ENCODE measurements at places on chromosomes 11 and 22.

DNA sequence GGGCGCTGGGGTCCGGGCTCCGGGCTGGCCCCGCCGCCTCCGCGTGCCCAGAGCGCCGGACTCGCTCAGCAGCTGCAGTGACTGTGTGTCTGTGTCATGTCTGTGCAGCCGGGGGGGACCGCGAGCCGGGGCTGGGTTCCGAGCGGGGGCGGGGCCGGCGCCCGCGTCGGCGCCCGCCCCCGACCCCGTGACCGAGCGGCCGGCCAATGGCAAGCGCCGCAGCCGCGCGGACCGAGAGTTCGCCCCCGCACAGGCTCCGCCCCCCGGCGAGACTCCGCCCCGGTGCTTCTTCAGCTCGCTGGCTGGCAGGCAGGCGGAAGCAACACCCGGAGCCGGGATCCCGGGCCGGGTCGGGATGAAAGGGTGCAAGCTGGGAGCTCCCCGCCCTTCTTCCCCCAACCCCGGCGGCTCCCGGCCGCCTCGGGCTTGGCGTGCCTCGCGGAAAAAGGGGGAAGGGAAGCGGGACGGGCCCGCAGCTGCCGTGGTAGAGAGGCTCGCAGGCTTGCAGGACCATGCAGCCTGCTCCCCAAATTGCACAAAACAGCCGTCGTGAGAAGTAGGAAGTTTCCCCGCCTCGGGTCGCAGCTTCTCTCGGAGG lies 750 bp upstream of the LARGE1 start:
- DNase-seq: peak; percentile 89

DNA sequence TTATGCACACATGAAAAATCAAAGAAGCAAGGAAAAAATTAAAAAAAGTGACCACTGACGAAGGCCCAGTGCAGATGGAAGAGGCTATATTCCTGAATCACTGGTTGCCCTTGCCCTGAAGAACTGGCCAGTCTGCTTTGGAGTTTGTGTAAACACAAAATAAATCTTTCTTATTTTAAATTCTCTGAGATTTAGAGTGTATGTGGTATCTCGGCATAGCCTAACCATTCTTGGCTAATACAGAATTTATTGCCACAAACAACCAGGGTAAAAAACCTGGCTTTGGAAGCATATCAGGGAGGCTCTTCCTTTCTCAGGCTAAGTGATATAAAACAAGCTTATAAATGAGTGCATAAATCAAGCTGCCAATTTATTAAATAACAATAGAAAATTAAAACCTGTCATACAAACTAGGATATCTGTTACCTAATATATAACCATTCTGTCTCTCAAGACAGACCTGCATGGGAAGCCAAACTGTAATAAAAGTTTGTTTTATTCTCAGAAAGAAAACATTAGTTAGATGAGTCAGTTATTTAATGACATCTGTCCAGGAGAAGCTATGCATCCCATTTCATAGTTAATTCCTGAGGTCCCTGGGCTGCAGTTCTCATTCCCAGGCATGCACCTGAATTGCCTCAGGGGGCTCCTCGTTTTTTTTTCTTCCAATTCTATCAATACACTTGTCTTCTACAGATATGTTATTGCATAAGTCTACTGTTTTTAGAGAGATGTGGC lies 6.1 kb upstream of the TMEM135 start:
- no peak for DNase-seq

DNA sequence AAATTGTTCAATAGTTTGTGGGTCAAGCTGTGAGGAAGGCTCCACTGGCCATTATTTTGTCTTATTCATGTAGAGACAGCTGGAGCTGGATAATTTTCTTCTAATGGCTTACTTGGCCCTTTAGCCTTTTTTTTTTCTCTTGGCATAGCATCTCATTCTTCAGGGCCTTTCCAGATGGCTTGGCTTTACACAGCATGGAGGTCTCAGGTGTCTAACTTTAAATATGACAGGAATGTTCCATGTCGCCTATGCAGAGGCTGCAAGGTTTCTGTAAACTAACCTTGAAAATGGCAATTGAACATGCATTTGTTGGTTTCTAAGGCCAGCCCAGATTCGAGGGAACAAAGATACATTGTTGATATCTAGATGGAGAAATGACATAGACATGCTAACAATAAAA lies 247.9 kb upstream of the CNTN5 start:
- no peak for DNase-seq

- peak; percentile 8 for DNase-seq
Measured at GRCh38 chr11:116454020-116454645, 318.7 kb downstream of the BUD13 start.

GRCh38 chr22:43643387-43643786 lies 168.7 kb downstream of the EFCAB6 start:
- no peak for DNase-seq

DNA sequence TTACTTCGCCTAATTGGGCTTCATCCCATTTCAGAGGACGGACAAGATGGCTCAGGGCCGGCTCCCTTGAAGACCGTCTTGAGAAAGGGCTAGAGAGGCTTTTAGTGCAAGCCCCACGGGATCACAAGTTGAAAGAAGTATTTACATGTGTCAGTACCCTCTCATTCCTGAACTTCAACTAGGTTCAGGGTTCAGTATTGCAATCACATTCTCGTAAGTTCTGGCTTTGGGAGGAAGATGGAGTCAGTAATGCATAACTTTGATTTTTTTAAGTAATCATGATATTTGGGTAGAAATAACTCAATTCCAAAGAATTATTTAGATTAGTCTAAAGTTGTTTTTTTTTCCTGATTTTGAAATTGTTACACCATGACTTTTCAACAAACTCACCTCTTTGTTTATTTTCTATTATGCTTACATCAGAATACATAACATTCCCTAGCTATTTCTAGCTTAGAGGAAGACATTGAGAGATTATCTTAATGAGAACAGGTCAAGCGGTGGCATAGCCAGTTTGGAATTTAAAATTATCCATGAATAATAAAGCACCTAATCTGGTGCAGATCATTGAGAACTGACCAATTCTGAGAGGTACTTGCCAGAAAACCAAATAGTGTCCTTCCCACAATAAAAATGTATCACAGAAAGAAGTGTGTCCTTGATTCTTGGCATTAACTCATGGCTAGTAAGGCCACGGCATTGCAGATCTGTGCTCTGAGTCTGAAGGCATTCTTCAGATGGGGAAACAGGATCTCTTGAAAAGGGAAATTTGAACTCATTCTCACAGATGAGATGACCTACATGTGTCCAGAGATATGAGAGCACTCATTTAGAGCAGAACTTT lies 92.1 kb upstream of the BLID start:
- DNase-seq: no peak

DNA sequence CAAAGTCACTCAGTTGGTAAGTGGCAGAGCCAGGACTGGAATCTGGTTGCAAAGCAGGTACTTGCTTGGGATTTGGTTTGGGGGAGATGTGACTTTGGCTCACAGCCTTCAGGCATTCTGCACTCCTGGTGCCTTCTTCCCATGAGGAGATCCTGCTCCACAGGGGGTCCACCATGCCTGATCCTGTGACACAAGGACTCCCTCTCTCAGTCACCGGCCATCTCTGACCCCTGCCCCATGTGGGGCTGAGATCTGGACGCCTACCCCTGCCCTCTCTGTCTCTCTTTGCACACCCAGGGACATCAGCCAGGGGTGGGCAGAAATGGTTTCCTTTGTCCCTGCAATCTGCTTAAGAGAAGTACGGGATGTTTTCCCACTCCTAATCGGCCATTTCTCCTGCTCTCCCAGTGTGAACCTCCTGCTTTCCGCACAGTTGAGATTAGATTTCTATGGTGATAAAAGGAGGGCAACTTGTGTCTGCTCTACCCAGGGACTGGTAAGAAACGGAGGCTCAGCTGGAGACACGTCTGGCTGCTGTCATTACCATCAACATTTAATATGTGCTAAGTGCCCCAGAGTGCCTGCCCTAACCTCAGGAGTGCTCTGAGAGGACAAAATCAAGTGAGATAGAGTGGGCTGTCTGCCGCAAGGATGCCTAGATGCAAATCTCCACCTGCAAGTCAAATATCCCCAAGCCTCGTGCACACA lies 11.1 kb upstream of the FXYD6 start:
- no peak for DNase-seq

- DNase-seq: peak; percentile 4
Measured at GRCh38 chr22:25202290-25202921, 2.7 kb downstream of the CRYBB3 start.

- no peak for DNase-seq
Measured at GRCh38 chr11:67267188-67268080, 1.2 kb downstream of the GRK2 start.

DNA sequence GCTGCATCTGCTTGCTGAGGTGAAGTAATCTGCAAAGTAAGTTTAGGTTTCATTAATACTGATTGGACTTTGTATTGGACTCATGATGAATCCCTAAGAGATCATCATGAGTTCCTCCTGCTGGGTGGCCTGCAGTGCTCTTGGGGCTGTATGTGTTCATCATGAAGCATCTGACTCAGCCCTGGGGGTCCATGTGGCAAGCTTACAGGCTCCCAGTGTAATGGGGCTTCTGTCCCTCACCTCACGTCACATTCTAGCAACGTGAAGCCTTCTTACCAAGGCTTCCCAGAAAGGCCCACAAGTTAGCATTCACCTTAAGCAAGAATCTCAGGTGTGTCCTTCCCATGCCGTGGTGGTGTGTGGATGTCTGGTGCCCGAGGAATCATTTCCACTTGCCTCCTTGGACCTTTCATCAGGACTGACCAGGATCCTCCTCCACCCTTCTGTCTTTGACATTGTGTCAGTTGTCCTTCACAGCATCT lies 23.7 kb downstream of the CRKL start:
- no peak for DNase-seq

DNA sequence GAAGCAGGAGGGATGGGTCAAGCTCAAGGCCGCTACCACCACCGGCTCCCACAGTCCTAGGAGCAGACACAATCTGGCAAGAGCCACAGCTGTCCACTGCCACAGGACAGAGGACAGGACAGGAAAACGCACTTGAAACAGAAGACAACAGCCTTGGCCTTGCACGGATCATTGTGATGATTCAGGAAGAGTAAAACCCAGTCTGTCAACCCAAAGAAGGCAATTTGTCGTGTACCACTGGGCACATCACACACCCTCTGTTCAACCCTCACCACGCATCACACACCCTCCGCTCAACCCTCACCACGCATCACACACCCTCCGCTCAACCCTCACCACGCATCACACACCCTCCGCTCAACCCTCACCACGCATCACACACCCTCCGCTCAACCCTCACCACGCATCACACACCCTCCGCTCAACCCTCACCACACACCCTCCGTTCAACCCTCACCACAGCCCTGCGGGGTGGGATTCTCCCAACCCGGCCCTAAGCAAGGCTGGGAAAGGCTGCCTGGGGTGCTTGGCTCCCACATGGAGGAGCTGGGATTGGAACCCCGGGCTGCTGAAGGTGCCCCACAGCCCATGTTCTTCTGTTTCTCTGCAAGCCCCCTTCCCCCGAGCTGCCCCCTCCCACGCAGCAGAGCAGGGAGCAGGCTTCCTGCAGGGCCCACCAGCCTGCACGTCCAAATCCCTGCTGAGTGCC lies 11.3 kb upstream of the CDC42BPG start:
- DNase-seq: no peak

- DNase-seq: no peak
Measured at GRCh38 chr11:12430351-12430750, 53.0 kb downstream of the PARVA start.

- DNase-seq: no peak
Measured at GRCh38 chr11:34264303-34265110, 93.3 kb downstream of the ABTB2 start.

DNA sequence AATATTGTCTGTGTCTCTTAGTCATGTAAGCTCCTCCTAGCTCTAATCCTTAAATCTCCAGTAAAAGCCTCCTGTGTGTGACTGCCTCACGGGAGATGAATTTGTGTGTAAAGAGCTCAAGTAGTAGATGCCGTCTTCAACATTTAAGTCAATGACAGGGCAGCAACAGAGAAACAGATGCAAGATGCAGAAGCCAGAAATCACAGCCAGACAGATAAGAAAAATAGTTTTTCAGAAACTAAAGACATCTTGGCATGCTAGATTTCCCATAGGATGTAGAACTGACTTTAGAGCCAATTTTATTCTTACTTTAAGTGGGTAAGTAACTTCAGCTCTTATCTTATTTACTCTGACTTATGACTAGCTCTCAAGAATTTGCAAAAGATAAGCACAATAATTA lies 652.8 kb downstream of the KCNA4 start:
- DNase-seq: no peak

DNA sequence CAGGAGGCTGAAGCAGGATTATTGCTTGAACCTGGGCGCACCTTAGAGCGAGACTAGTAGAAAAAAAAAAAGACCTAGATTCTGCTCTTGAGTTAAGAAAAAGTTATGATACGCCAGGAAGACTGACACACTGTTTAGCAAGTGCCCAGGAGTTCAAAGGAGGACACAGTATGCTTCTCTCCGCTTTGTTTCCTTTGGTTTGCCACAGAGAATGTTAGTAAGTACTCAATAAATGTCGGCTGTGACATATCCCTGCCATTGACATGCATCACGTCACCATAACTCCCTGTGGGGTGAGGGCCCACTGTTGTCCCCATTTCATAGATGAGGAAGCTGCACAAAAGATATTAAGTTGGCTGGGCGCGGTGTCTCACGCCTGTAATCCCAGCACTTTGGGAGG lies 7.1 kb downstream of the SPTBN2 start:
- DNase-seq: no peak

GRCh38 chr22:48783821-48784266 lies 1043.8 kb downstream of the BRD1 start:
- DNase-seq: no peak

GRCh38 chr11:78370406-78371172 lies 47.0 kb downstream of the GAB2 start:
- DNase-seq: no peak

DNA sequence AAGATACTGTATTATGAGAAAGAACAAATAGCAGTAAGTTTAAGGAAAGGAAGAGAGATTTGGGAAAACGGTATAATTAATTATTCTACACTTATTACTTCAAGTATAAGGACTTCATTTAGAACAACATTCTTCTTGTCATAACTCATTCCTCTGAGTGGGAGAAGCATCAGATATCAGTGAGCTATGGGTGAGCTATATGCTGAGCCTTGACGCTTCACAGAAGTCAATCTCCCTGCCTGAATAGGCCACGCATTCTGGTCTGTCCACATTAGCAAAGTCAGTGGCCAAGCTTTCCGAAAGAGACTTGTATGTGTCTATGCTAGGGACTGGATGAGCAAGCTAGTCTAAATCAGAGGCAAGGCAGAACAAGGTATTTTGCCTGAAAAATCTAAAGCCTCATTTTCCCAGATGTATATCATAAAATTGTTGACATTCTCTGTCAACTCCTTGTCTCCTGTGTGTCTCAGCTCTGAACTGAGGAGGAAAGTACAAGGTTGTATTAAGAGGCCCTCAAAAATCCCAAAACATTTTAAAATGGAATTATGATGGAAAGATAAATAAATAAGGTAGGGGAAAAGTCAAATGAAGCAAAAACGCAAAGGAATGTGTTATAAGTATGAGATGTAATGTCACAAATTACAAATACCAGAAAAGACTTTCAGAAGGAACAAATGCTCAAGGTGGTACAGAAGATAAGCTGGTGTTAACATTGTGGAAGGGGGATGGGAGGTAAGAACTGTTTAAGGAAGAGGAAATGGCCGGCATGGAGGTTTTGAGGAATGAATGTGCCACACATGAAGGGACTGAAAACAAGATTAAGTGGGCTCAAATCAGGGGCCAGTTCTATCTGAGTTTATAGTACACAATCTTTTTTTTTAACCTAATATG lies 1.4 kb downstream of the OR52N2 start:
- DNase-seq: no peak

All from fibroblast of skin of left biceps (primary cell).